Cardiac muscle cell (in vitro differentiated cells and primary cell): ENCODE measurements at places on chromosomes 3 and 15. TPM values are rescaled to one million over a fixed set of nuclear protein-coding genes. Genes with fewer than 3 reads are reported as not detected.
A peak's percentile ranks its signal among the peaks of the same experiment; 100 is the strongest.

Gene CHRNB4
- total RNA-seq = 0.14 and 0.57 TPM in 2 replicates

Gene SPESP1
- total RNA-seq = not detected in 2 replicates

Gene ERC2
- 8.5 and 29.0 TPM in 2 replicates for total RNA-seq

Gene CCDC9B
- 8.2 and 9.6 TPM in 2 replicates for total RNA-seq

Gene AP3B2
- 3.0 TPM in 2 replicates for total RNA-seq

Gene SLC22A13
- total RNA-seq = 0.07 and 0.39 TPM in 2 replicates

Gene TMCC1
- total RNA-seq = 26.9 and 29.7 TPM in 2 replicates

Gene ACOX2
- 18.9 and 27.3 TPM in 2 replicates for total RNA-seq

Gene C3orf22
- not detected in 2 replicates for total RNA-seq

Gene CHL1
- total RNA-seq = 0.24 TPM in 1 of 2 replicates, not detected in the other

Gene HLTF
- total RNA-seq = 31.0 and 52.8 TPM in 2 replicates

Gene RTP1
- total RNA-seq = not detected in 2 replicates

Gene PPP2R3A
- total RNA-seq = 31.3 and 43.9 TPM in 2 replicates

DNA sequence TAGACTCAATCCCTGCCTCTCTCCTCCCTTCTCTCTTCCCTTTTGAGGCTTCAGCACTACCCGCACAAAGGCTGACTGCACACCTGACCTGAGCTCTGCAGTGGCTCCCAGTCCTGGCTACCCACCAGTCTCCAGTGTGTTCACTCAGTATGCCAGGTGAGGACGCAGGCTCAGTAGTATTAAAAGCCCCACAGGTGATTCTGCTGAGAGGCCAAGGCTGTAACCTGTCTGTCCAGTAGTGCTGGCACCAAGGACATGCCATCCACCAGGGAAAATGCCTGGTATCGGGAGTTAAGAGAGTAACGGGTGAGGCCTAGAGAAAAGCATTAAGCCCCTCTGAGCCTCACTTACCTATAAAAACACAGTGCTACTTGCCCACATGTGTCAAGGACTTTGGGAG, 20.9 kb downstream of the FYCO1 start:
- no peak for DNase-seq

DNA sequence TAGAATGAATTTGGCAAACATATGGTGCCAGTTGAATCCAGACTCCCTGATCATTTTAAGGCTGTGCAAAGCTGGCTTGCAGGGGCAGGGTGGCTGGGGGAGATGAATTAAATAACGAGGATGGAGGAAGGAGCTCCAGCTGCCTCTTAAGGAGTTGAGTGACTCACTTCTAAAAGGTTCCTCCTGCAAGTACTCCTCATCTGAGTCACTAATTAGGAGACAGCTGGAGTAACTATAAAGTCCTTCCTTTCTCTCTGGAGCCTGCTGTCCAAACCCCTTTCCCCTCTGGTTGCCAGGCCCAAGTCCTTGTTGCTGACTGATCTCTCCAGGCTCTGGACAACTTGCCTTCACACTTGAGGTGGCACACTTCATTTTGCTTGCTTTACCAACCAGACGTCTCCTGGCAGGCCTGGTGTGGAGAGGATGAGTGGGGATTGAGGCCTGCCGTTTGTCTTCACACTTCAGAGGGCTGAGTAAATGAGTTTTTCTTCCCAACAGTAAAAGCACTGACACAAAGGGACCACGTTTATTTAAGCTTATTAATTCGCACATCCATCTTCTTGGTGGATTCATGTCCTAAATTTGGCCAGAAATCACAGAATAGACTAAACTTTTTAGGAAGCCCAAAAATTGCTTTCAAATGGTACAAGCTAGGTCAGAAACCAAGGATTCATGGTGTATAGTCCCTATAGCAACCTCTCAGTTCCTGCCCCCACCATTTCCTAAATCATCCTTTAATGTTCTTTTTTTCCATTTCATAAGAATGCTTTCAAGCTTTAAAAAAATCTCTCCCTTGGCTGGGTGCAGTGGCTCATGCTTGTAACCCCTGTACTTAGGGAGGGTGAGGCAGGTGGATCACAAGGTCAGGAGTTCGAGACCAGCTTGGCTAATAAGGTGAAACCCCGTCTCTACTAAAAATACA, 90.5 kb upstream of the MYRIP start:
- no peak for DNase-seq

GRCh38 chr3:134029734-134030378, at the start of gene SLCO2A1:
Gene SLCO2A1, minus strand, starts transcription at chr3:134029925. Its CDS starts 123 bp downstream, at chr3:134029802.
- DNase-seq = peak; percentile 81

- no peak for DNase-seq
Observed at GRCh38 chr3:174541708-174542315, 317.3 kb upstream of the NAALADL2 start.

DNA sequence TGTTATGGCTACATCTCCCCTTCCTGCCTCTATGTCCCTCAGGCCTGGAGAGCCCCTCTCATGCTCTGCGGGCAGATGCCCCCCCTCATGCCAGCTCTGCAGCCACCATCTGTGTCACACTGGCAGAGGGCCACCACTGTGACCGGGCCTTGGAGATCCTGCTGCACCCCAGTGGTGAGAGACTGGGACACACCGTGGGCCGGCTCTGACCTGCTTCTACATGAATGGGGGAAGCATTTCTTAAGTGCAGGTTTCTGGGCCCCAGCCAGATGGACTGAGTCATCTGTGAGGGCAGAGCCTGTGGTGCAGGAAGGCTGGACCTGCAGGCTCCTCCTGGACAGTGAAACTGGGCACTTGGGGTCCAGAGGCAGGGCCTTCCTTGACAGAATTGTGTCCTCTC, 4.8 kb downstream of the VWA5B2 start:
- DNase-seq = no peak

DNA sequence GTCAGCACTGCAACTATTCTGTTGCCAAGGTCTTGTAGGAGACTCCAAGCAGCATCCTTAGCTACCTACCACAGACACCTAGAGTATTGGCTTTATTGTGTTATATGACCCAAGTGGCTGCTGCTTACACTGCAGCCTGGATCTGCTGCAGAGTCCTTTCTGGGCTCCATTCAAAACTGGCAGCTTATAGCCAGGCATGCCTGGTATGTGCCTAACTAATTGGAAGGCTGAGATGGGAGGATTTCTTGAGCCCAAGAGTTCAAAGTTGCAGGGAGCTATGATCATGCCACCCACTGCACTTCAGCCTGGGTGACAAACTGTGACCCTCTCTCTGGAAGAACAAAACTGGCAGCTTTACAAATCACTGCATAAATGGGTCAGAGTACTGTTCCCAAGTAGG, 8.6 kb downstream of the NDUFB4 start:
- no peak for DNase-seq

DNA sequence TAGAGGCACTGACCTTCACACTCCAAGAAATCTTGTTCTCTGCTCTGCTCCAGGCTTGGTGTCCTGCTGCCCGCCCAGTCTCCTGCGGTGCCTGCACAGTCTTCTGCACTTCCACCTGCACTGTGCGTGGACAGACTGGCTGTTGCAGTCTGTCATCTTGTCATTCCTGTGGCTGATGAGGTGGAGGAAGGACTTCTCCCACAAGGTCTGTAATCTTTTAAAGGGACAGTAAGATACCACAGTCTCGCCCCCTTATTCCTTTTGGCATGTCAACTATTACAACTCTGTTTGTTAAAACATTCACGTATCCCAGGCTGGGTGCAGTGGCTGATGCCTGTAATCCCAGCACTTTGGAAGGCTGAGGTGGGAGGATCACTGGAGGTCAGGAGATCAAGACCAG, 54.1 kb upstream of the IGF2BP2 start:
- peak; percentile 18 for DNase-seq

DNA sequence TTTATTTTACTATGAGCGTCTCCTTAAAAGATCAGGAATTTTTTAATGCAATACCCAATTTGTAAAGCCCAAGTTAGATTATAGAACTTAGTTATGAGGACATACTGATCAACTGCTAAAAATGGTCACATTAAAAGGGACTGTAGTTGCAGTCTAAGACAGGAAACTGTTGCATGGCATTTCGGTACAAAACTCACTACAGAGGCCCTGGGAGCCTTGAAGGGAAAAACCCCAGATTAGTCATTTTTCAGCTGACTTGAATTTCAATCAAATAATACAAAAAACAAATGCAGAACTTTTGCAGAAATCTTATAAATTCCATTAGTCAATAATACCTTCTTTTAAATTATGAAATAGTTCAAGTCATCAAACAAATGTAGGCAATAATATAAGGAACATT, 6.9 kb upstream of the PTX3 start:
- peak; percentile 46 for DNase-seq

DNA sequence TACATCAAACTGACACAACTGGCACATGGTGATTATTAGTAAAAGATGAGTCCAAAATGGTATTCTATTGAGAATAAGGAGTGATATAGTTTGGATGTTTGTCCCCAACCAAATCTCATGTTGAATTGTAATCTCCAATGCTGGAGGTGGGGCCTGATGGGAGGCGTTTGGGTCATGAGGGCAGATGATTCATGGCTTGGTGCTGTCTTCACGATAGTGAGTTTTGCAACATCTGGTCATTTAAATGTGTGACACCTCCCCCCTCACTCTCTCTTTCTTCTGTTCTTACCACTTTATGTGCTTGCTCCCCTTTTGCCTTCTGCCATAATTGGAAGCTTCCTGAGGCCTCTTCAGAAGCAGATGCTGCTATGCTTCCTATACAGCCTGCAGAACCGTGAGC, 90.6 kb downstream of the RSL24D1 start:
- no peak for DNase-seq

DNA sequence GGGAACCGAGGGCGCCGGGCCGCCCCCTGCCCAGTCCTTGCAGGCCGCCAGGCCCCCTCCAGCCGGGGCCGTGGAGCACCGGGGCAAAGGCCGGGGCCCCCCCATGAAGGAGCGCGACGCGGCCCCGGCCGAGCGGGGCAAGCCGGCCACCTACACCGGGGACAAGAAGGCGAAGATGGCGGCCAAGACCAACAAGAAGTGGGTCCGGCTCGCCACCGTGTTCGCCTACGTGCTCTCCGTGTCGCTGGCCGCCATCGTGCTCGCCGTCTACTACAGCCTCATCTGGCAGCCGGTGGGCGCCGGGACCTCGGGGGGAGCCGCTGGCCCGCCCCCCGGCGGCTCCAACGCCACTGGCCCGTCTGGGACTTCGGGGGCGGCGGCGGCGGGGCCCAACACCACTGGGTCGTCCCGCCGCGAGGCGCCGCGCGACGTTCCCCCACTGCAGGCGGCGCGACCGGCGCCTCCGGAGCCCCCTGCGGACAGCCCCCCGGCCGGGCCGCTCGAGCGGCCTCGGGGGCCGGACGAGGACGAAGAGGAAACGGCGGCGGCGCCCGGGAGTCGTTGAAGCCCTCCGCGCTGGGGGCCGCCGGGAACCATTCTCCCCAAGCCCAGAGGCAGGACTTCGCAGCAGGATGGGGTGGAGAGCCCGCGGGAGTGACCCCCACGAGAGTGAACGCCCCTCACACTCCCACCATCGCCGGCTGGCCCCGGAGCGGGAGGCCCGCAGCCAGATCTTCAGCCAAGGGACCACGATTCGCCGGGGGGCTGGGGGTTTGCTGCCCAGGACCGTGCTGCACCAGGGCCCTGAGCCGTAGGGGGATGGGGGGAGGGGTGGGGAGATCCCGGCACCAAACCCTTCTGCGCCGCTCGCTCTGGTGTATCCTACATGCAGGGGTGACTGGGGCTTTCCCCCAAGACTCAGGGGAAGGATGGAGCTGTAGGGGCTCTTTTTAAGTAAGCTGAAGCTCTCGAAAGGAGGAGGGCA, 753 bp downstream of the INAFM2 start:
- DNase-seq = no peak

GRCh38 chr3:183252973-183253527, at the start of gene B3GNT5:
Gene B3GNT5, plus strand, starts transcription at chr3:183253253. Its CDS starts 16,546 bp downstream, at chr3:183269799.
- DNase-seq = peak; percentile 38

- DNase-seq = no peak
Observed at GRCh38 chr3:142040941-142041491, 108.3 kb downstream of the TFDP2 start.

GRCh38 chr3:78887547-78888011, 880.2 kb downstream of the ROBO1 start:
- DNase-seq = no peak

DNA sequence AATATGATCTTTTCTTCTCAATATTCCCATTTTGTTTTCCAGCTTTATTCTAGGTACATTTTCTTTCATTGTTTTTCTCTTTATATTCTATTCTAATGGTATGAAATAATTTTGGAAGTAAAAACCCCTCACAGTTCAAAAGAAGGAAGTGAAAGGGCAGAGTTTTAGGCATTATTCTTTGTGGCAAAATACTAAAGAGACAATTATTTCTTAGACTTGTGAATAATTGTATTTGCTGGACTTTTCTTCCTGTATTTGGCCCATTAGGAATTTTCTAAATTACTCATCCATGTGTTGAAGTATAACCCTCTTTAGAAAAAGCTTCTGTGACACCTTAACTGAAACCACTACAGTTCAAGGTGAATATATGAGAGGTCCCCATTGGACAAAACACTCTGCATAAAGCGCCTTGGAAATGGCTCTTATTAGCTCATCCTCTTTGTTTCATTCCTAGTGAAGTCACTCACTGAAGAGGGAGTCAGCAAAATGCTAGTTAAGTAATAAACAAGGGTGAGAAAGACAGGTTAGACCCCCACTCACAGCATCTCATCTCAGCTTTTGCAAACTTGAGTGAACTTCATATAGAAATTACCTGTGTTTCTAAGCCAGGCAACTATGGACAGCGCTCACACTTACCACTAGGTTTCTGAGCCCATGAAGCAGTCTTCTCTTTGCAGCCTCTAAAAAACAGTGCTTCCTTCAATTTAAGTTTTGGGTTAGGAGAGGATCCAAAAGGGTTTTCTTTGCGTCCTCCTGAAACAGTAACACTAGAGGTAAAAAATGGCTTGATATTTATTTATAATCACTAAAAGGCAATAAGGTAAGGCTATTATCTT, 327.5 kb downstream of the ARPP21 start:
- DNase-seq = no peak

DNA sequence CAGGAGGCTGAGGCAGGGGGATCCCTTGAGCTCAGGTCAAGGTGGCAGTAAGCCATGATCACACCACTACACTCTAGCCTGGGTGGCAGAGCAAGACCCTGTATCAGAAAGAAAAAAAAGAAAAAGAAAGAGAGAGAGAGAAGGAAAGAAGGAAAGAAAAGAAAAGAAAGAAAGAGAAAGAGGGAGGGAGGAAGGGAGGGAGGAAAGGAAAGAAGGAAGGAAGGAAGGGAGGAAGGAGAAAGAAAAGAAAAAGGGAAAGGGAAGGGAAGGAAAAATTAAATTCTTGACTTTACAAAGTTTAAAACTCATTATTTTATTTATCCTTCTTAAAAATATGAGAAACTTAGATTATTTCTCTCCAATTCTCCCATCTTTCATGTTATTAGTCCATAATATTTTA, 17.1 kb upstream of the IDH2 start:
- no peak for DNase-seq

DNA sequence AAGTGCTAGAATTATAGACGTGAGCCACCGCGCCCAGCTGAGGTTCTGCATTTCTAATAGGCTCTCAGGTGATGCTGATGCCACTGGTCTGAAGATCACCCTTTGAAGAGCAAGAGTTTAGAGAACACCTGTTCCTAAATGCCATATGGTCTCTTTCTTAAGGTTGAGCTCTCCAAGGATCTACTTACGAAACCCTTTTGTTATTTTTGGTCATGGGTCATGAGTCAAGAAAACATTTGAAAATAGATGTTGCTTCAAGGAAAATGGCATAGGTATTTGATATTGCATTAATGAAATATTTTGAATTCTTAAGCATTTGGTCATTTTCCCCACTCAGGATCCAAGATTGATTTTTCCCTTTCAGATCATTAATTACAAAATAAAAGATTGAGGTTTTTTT, 74.7 kb upstream of the SOX2 start:
- DNase-seq = no peak
